GM23248 (cell line): ENCODE measurements at places on chromosomes 5 and 9.

DNA sequence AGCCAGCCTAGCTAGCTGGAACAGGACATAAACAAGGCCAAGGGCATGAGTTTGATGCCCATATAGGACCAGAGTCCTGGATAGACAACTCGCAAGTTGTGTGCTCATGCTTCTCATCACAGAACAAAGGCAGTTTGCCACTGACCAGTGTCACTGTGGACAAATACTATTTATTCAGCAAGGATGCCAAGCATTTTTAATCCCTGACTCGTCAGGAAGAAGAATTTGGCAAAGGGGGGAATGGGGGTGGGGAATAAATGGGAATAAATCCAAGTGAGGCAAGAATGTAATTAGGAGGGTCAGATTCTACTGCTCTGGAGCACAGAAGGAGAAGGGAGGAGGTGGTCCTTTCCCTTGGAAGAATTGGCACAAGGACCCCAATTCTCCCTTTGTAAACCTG lies 46.8 kb upstream of the ANKRD55 start:
- DNase-seq, result peak; percentile 67

GRCh38 chr5:57179262-57180200 lies 5.7 kb downstream of the GPBP1 start:
- DNase-seq, result peak; percentile 39

DNA sequence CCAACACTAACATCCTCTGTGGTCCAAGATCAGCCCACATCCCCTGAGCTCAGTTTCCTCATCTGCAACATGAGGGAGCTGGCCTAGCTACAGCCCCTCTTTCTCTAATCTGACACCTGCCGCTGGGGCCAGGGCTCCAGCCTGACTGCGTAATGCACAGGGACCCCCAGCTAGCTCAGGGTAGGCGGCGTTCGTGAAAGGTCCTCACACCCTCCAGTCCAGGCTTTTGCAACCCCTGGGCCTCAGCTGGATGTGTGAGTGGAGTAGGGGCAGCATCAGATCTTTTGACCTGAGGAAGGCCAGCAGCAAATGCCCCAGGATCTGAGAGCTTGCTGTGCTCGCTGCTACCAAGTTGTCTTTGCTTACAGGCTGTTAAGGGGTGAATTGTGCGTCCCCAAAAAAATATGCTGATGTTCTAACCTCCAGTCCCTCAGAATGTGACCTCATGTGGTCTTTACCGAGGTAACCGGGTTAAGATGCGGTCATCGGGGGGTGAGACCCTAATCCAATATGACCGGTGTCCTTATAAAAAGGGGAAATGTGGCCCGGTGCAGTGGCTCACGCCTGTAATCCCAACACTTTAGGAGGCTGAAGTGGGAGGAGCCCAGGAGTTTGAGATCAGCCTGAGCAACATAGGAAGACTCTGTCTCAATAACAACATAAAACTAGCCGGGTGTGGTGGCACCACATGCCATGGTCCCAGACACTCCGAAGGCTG lies 47.8 kb downstream of the PLPP7 start:
- no peak for DNase-seq

GRCh38 chr5:134133188-134133994 lies 18.9 kb downstream of the TCF7 start:
- DNase-seq, result no peak

GRCh38 chr5:138632900-138633489 lies 57.8 kb upstream of the HSPA9 start:
- DNase-seq, result peak; percentile 90
